ENCODE measurements at places on chromosomes 4 and X.

- DNase-seq, result no peak
Measured at GRCh38 chr4:40976343-40976742, 226.6 kb downstream of the NSUN7 start.

GRCh38 chrX:23292988-23293651 lies 41.5 kb upstream of the PTCHD1 start:
- DNase-seq, result peak; percentile 14

GRCh38 chr4:71138007-71138615 lies 144.7 kb downstream of the DCK start:
- no peak for DNase-seq

- DNase-seq, result no peak
Measured at GRCh38 chr4:96713271-96713850, 873.5 kb downstream of the PDHA2 start.

GRCh38 chr4:100492129-100492528 lies 25.7 kb downstream of the EMCN start:
- no peak for DNase-seq

DNA sequence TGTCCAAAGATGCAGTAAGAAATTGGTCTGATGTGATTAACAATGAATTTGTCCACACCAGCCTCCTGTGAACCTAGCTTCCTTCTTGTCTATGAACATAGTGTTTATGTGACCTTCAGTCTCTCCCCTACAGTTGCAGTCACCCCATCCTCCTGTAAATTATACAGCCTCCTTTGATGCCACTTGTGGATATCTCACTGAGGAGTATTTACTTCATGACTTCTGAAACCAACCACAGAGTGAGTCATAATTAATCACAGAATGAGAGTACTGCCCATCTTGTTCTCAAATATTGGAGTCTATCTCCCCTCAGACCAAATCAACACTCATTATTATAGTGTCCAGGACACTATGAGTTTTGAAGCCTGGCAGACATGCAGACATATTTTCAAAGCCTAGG lies 27.3 kb upstream of the XAGE2 start:
- no peak for DNase-seq

DNA sequence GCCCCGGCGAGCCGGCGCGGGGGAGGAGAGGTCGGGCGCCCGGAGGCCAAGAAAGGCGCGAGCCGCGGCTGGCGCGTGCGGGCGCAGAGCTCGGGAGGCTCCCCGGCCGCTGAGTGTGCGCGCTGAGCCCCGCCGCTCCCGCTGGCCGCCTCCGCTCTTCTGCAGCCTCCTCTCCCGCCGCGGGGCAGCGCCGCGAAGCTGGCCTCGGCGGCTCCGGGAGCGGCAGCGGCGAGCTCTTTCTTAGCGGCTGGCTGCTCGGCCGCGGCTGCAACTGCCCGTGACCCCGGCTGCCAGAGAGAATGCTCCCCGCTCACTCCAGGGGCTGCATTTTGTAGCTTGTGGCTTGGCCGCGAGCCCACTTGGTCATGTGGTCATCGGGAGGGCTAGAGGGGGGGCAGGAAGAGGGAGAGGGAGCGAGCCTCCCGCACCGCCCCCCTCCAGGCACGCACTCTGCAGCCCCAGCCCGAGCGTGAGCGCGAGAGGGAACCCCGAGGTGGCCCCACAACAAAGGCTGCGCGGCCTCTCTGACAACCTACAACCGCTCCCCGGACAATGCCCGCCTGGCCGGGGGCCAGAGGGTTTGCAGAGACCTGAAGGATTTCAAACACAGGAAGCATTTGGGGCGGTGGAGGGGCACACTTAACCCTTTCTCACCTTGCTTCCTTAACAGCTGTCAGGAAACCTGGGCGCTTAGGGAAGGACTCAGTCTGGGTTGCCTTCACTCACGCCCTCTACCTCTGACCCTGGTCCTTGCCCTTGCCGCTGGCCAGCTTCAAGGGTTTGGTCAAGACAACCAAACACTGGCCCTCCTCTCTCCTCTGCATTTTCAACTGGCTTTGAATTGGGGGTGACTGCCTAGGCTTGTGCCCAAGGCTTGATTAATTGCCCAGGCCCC lies at the start of gene APLN:
APLN (minus strand) TSS at position 305 of the 895 bp plus-strand sequence. CDS start 326 bp downstream, outside the sequence.
- peak; percentile 22 for DNase-seq

DNA sequence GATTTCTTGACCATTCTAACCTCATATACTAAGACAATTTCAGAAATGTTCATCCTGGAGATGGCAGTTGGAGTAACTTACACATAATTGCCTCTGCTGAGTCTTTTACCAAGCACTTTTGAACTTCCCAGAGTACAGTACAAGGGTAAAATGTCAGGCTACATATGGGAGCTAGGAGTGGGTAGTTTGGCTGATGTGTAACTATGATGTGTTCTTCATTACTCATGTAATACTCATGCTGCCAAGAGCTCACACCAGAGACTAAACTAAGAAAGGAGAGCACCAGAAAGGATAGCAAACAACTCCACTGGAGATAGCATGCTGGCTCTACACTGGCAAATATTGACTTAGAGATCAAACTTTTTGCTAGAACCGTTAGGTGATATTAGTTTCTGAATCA lies 194.0 kb downstream of the PDGFRA start:
- DNase-seq, result no peak

DNA sequence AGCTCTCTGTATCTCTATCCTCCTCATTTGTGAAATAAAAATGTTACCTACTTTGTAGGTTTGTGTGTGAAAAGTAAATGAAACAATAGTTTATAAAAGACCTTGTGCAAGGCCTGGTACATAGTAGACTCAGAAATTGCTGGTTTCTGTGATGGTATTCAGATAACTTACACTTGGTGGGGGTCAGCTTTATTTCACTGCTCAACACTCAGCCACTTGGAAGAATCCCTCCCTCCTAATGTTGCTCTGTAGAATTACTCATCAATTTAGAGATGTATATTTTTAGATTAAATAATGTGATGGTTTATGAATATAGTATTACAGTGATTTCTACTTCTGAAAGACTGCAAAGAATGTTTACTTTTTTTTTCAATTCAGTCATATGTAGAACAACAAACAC lies 32.7 kb downstream of the SMARCAD1 start:
- no peak for DNase-seq

DNA sequence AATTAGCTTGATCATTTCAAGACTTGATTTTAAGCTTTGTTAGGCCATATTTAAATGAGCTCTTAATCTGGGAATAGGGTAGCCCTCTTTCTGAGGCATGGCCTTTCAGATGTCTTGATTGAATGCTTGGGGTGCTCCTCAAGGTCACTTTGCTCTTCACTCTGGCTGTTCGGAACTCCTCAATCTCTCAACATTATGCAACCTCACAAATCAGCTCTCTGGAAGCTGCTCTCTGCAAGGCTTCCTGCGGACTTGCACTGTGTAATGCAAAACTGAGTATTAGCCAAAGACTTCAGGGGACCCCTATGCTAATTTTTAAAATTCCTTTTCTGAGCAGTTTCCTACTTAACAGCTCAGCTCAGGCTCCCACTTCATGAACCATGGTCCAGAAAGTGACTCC lies 398.3 kb downstream of the PRDM5 start:
- no peak for DNase-seq

GRCh38 chr4:159871141-159871540 lies 768.3 kb downstream of the RAPGEF2 start:
- no peak for DNase-seq

GRCh38 chr4:74123065-74123728 lies 24.2 kb upstream of the CXCL2 start:
- no peak for DNase-seq

- no peak for DNase-seq
Measured at GRCh38 chr4:84606645-84607044, 23.7 kb downstream of the CDS1 start.

- no peak for DNase-seq
Measured at GRCh38 chr4:3343358-3343757, 50.5 kb downstream of the RGS12 start.

DNA sequence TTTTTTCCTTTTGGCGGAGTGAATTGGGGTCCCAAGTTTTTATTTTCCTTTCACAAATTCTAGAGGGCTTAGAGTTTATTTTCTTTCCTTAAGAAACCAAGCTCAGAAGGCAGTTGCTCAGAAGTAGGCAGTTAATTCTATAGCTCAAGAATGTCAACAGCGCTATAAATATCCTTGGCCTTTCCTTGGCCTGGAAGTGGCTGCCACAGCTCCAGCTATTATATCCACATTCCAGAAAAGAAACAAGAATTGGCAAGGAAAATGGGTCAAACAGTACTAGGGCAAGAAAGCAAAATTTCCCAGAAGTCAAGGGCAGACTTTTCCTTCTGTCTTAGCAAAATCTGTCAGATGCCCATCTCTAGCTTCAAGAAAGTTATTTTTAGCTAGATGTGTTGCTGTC lies 31.0 kb downstream of the SLC10A6 start:
- no peak for DNase-seq
